ENCODE measurements at places on chromosomes 7 and 10.

DNA sequence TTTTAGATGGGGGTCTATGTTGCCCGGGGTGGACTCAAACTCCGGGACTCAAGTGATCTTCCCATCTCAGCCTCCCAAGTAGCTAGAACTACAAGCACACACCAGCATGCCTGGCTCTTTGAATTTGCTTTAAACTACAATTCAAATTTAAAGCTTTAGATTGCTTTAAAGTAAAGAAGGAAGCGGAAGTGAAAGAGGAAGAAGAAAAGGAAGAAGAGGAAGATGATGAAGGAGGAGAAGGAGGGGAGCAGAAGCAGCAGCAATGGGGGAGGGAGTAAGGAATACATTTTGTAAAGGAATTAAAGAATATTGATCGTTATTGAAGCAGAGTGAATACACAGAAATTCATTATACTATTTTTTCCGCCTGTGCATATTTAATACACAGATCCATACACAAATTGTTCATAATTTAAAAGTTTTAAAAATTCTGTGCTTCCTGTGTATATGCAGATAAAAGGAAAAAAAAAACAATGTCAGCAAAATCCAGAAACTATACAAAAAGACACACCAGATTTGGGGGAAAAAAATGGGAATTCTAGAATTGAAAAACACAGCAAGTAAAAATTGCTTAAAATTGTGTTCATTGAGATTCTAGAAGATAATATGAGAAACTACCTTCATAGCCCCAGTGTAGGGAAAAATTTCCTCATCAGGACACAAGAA lies 60.8 kb upstream of the KCNMA1 start:
- no peak for DNase-seq

DNA sequence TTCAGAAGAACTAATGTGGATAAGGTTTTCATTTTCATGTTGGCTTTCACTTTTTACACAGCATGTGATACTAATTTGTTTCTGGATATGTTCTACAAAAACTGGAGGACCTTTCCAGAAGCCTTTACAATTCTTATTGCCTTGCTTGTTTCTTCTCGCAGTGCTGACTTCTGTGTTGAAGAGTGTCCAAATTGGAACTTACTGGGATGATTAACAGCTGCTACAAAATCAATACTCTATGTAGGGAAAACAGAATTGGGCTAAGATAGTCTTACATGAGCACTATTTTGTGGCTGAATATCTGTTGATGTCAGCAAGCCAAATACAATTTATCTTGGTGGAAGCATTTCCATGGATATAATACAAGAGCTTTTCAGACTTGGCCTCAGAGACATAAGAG lies 351.2 kb downstream of the DGKB start:
- no peak for DNase-seq

DNA sequence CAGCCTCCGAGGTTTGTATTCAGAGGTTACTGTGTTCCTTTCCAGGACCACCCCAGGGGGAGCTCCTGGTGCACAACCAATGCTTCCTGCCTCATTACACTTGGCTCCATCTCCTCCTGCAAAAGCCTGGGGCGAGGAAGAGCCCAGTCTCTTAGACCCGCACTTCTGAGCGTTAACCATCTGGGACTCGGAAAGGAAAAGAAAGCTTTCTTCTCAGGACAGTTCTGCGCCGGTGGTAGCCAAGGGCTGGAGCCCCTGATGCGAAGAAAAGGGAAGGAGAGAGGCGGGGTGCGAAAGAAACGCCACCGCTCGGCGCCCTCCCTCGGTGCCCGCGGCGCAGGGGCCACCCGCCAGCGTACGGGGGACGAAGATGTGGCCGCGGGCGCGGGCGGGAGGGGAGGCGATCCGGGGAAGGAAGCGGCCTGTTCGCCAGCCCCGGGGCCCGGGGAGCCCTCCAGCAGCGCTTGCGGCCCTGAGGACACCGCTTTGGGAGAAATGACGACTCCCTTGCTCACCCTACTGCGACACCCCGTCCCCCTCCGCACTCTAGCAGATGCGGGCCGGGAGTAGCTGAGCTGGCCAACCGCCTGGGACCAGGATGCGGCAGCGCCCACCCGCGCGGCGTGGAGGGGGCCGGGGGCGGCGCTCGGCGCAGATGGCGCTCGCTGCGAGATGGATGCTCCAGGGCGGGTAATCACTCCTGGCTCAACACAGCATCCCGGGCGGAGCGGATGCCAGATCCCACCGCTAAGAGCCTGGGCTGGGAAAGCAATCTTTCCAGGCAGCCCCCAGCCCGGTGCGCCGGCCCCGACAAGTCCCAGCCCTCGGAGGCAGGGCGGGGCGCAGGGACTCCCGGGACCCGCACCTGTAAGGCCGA lies 1.3 kb downstream of the NRCAM start:
- DNase-seq: no peak

DNA sequence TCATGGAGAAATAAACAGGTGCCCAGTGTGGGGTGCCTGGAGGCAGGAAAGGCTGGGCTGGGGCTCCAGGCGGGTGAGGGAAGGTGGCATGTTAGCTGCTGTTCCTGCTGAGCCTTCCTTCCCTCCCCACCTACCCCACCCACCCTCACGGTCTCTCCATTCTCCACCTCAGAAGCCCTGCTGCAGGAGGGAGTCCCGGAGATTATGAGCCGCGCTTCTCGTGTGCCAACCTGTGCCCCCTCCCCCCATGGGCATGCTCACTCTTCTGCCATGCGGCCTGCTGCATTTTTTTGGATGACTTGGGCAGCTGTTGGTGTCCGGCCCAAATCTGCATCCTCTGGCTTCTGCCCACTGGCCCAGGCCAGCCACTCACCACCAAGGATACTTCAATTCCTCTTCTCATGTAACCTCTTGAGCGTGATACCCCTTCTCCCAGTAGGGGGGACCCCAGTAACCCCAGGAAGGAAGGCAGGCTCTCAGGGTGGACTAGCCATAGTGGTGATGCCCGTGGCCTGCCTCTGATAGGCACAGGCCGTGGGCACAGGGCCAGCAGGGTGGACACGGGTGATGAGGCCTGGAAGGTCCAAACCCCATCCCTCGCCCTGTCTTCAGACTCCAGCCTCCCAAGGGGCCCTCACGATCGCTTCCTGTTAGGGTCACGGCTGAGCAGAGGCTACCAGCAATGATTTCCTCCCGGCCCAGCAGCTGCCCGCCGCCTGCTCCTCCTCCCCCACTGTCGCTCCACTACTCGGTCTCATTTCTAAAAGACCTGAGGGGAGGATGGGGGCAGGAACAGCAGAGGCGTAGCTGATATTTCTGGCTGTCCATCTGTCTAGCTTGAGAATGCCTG lies 27.8 kb downstream of the UNC5B start:
- peak; percentile 17 for DNase-seq

GRCh38 chr10:90817128-90817889 lies 40.5 kb downstream of the HTR7 start:
- DNase-seq: no peak

DNA sequence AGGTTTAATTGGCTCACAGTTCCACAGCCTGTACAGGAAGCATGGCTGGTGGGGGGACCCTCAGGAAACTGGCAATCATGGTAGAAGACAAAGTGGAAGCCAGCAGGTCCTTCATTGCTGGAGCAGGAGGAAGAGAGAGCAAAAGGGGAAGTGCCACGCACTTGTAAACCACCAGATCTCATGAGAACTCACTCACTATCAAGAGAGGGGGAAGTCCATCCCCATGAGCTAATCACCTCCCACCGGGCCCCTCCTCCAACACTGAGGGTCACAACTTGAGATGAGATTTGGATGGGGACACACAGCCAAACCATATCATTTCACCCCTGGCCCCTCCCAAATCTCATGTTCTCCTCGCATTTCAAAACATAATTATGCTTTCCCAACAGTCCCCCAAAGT lies 171.9 kb upstream of the CACNA2D1 start:
- DNase-seq: no peak

DNA sequence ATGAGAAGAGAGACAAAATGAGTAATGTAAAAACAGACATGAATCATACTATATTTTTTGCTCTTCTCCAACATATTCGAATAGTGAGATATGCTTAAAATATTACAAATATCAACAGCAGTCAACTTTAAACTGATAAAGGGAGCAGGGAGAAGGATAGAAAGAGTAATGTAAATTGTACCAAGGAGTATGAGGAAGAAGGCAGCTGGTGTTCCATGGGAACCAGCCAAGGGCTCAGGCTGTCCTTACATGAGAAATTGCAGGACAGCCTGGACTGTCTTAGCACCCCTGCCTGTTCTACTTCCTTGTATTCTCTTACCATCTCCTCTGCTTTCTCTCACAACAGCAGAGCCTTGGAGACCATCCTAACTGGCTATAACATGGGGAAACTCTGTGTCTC lies 128.7 kb downstream of the TSPAN12 start:
- no peak for DNase-seq

DNA sequence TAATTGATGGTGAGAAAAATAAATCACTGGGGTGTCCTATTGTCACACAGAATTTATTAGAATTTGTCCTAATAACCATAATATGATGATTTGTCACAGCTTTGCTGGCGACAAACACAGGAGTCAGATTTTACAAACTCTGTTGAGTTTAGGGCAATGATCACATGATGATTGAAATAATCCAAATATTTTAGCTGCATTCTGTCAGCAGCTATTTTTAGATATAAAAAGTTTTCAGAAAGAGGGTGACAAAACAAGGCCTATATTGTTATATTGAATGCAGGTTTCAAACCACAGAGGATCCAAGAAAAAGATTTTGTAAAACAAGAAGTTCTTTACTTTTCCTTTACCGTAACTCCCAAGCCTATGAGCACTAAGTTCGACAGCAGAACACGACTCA lies 178.8 kb downstream of the ADAM12 start:
- DNase-seq: no peak

GRCh38 chr7:26489391-26489790 lies 197.7 kb downstream of the SNX10 start:
- no peak for DNase-seq

GRCh38 chr7:18450019-18450418 lies 45.5 kb upstream of the HDAC9 start:
- DNase-seq: no peak

GRCh38 chr7:74364061-74364460 lies 74.9 kb downstream of the CLIP2 start:
- DNase-seq: no peak

DNA sequence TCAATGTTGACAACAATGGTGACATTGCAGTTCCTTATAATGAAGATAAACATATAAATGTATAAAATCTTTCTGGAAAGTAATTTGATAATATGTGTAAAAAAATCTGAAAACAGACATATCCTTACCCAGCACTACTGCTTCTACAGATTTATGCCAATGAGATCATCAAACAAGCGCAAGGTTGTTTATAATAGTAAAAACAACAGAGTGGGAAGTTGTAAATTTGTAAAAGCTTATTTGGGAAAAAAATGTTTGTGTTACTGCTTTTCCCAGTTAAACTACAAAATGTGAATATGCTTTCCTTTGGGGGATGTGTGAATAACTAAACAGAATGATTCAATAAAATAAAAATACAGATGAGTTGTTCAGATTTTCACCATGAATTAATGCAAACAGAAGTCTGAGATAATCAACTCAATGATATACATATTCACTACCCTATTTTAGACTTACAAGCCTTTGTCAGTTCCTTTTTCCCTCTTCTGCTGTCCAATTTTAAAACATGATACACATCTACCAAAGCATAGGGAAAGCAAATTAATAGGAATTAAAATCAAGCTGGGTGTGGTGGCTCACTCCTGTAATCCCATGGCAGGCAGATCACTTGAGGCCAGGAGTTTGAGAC lies 82.1 kb downstream of the USP6NL start:
- no peak for DNase-seq

DNA sequence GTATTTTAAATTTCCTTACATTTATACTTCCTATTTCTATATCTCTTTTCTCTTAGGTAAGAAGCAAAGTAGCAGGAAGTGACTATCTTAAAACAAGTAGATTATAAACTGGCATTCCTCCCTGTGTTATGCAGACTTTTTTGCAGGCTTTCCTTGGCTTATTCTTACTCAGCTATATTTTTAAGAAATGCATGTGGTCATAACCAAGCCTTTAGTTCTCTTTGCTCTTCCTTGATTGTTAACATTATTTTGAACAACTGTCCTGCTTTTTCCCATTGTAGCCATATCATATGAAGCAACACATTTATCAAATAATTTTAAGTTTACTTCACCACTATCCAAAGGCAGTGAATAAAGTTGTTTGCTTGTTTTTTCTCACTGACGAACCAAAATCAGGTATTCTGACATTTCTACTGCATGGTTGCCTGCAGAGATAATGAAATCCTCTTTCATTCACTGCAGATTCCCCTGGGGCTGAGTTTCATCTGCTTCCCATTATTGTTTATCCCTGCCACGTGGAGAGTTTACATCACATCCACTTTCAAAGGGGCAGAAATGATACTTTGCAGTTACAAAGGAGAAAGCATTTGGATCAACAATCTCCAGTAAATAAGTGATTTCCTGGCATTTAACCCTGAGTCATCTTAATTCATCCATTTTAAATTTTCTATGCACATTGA lies 389.9 kb upstream of the SEMA3C start:
- no peak for DNase-seq

DNA sequence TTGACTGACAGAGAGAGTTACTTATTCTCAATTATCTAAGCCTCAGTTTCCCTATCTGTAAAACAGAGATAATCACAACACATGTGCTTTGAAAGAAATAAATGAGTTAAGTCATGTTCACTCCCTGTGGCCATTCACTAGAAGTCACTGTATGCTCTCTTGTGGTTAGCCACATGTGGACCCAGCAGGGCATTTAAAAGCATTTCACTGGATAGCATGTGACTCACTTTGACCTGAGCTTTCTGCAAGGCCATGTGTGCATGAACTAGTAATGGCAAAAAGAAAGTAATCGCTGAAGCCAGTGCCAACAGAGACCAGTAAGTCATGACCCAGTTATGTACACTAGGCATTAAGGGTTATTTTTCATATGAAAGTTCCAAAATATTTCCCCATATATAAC lies 557.0 kb upstream of the IGFBP3 start:
- no peak for DNase-seq
